ENCODE measurements at places on chromosomes 12 and 14. TPM values are rescaled to one million over a fixed set of nuclear protein-coding genes. Genes with fewer than 3 reads are reported as not detected.

RFLNA gene
- 5.4 TPM for total RNA-seq

IGF1 gene
- not detected for total RNA-seq

TMBIM4 gene
- 115 TPM for total RNA-seq

RNF10 gene
- total RNA-seq = 177 TPM

RND1 gene
- 0.44 TPM for total RNA-seq

KRT6B gene
- not detected for total RNA-seq

CHGA gene
- total RNA-seq = not detected

KRT80 gene
- total RNA-seq = 51.5 TPM

SIX6 gene
- total RNA-seq = not detected

KRT82 gene
- total RNA-seq = not detected

ENDOU gene
- total RNA-seq = not detected

NPFF gene
- not detected for total RNA-seq

RNASE3 gene
- total RNA-seq = not detected

TBX3 gene
- total RNA-seq = 5.1 TPM

KLRD1 gene
- not detected for total RNA-seq

VDR gene
- total RNA-seq = 3.0 TPM

NGB gene
- not detected for total RNA-seq

MTA1 gene
- total RNA-seq = 105 TPM

PCNX4 gene
- 60.0 TPM for total RNA-seq

LRRK2 gene
- 0.13 TPM for total RNA-seq

FIGNL2 gene
- total RNA-seq = 0.23 TPM

RPGRIP1 gene
- 0.28 TPM for total RNA-seq

KLHL33 gene
- not detected for total RNA-seq

COCH gene
- 1.3 TPM for total RNA-seq

PCED1B gene
- total RNA-seq = 0.82 TPM

CCDC184 gene
- total RNA-seq = 0.74 TPM

GLI1 gene
- 6.5 TPM for total RNA-seq

PPP1R36 gene
- 0.69 TPM for total RNA-seq

NKX2-1 gene
- total RNA-seq = 0.13 TPM

PTPRQ gene
- not detected for total RNA-seq

PRICKLE1 gene
- 20.1 TPM for total RNA-seq

KRT6C gene
- not detected for total RNA-seq

SLC10A1 gene
- total RNA-seq = not detected

RDH16 gene
- 0.08 TPM for total RNA-seq

NAA25 gene
- total RNA-seq = 32.2 TPM

NTF3 gene
- total RNA-seq = not detected

CCDC177 gene
- total RNA-seq = not detected

RASAL1 gene
- 0.28 TPM for total RNA-seq

TAS2R13 gene
- 0.39 TPM for total RNA-seq

GALNT4 gene
- 5.1 TPM for total RNA-seq

WSCD2 gene
- total RNA-seq = 0.64 TPM

ZNF641 gene
- 13.5 TPM for total RNA-seq
